ENCODE measurements at places on chromosomes 11 and 22.

DNA sequence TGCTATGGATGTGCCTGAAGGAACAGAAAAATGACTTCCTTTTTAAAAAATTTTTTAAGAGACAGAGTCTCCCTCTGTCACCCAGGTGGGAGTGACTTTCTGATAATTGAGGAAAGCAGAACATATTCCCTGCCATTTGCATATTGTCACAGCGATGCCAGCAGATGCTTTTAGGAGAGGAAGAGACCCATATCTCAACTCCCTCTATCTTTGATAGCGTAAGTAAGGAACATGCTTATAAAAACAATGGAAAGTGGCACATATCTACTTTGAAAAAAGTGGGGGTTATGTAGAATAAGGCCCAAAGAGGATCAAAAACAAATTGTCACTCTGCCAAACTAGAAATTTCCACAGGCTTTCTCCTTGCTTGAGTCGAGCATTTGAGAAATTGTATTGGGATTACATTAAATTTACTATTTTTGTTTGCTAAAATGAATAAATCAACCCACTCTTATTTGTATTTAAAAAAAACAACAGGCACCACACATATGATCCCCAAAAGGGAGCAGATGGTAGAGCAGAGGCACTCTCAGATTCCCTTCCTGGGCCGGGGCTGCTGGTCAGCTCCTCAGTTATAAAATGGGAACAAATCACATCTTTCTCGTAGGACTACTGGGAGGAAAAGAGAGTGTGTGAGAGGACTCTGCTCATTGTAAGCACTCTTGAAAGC lies 68.8 kb upstream of the TSPAN18 start:
- DNase-seq = no peak

GRCh38 chr11:125468852-125469251 lies 27.2 kb downstream of the FEZ1 start:
- no peak for DNase-seq

- DNase-seq = no peak
Observed at GRCh38 chr11:537622-538430, 499 bp downstream of the LRRC56 start.

GRCh38 chr11:117950301-117950700 lies 21.1 kb upstream of the TMPRSS13 start:
- no peak for DNase-seq

DNA sequence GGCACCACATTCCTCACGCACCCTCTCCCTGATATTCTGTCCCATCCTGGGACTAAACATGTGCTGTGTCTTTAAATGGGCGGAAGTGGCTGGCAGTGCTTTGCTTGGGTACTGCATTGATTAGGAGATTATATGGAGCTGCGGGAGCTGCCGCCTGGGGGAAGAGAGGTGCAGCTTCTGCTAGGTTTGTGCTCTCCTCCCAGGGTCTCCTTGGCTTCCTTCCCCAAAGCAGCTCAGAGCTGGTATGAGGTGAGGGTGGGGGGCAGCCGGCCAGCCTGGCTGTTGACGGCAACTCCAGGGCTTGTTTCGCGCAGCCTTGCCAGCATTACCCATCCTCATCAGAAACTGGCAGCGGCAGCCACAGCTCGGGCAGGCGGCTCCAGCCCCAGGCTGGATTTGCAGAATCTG lies 95.4 kb downstream of the GRAMD1B start:
- peak; percentile 63 for DNase-seq

- peak; percentile 32 for DNase-seq
Observed at GRCh38 chr22:46737105-46737975, 712 bp downstream of the CERK start.

- no peak for DNase-seq
Observed at GRCh38 chr11:17599460-17599925, 52.4 kb downstream of the OTOG start.

DNA sequence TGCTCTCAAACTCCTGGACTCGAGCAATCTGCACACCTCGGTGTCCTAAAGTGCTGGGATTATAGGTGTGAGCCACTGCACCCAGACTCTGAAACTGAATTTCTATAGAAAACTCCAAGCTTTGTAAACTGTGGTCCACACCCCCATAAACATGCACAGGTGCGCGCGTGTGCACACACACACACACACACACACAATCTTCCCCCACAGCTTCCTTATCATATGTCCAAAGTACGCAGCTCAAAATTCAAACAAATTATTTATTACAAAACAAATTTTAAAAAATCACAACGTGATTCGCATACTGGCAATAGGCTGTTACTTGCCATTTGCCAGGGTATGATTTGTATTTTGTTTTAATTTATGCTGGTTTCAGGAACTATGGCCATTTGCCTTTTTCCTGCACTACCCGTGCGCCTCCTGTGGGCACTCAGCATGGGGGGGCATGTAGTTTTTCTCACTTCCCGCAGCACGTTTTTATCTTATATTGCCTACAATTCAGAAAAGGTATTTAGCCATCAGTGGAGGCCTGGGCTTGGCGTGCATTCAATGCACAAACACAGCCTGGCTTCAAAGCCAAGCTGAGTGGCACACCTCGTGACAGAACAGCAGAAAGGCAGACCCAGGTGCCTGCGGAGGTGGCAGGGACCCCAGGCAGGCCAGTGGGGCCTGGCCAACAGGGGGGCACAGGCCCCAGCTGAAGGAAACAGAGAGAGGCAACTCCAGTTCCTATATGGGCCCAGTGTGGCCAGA lies 10.8 kb upstream of the SNX32 start:
- DNase-seq = no peak

DNA sequence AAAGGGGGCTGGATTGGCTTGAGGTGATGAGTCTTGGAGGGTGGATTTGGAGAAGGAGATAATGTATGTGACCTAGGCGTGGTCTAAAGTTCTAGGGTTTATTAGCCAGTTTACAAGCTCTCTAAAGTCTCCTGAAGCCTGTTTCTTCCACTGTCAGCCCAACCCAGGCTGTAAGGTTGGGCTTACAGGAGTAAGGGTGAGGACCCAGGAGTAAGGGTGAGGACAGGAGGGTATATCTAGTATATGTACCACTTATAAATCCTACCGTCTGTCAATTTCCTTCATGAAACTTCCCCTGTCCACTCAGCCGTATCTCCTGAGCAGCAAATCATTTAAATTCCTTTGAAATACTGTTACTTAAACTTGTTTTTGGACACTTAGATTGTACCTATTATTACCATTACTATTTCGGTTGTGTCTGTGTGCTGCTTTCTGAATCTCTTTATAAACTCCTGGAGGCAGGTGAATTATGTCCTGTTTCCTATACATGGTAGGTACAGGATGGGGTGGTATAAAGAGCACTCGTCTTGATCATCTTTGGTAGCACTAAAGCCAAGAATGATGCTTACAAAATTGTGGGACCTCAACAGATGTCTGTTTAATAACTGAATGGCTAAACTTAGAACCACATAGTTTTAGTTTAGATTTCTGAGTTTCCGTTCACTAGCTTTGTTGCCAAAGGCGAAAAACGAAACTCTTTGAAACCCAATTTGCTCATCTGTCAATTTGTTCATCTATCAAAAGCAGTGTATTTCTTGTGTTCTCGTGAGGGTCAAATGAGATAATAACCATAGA lies 192.0 kb downstream of the GRIK4 start:
- no peak for DNase-seq

- DNase-seq = no peak
Observed at GRCh38 chr11:75481922-75482606, 43.7 kb downstream of the GDPD5 start.

GRCh38 chr11:18750944-18751343 lies 25.0 kb upstream of the IGSF22 start:
- DNase-seq = no peak

All from C1 segment of cervical spinal cord (tissue), 14 donors.